Stimulated activated CD4-positive, alpha-beta T cell treated with anti-CD3 and anti-CD28 coated beads, Interleukin-4, amount 100 ng/mL, for 1 hour (primary cell): ENCODE measurements at places on chromosomes 3 and 15.

DNA sequence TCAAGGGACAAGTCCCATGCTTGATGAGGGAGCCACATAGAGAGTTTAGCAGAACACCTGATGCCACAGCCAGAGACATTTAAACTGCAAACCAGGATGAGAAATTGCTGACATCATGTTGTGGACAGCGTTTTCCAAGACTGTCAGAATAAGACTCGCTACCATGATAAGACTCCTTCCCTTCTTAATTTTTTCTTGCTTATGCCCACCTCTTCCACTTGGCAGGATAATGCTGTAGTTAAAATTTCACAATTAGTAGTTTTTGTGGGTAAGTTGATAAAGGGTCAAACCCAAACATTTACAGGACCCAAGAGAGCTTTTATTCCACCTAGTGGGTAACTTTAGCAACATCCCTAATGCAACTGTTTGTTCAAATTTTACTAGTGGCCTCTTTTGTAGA is 3.0 kb upstream of the PIAS1 start:
- no peak for DNase-seq

GRCh38 chr3:133812872-133813271 is 7.3 kb downstream of the SRPRB start:
- no peak for DNase-seq

GRCh38 chr3:197519801-197520211 is 36.0 kb downstream of the BDH1 start:
- DNase-seq: no peak

- DNase-seq: no peak
Measured at GRCh38 chr15:46270481-46271147, 635.8 kb downstream of the SQOR start.

- no peak for DNase-seq
Measured at GRCh38 chr3:46304739-46305138, 49.2 kb upstream of the CCR2 start.

GRCh38 chr15:59168536-59168935 is 38.1 kb upstream of the LDHAL6B start:
- no peak for DNase-seq

DNA sequence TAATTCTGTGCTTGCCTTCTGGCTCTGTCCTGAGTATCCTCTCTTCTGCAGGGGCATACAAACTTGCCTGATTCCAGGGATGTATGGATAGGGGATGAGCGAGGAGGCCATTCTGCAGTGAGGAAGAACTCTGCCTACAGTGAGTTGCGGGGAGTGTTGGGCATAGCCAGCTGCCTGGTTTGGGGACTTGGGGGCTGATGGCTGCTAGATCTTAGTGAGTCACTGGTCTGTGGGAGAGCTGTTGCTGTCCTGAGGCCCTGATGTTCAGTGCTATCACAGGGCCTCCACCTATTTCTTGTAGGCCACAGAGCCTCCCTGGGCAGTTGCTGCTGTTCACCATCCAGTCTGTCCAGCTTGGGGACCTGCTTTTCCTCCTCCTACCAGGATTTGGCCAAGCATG is 20.3 kb downstream of the CDAN1 start:
- DNase-seq: no peak

DNA sequence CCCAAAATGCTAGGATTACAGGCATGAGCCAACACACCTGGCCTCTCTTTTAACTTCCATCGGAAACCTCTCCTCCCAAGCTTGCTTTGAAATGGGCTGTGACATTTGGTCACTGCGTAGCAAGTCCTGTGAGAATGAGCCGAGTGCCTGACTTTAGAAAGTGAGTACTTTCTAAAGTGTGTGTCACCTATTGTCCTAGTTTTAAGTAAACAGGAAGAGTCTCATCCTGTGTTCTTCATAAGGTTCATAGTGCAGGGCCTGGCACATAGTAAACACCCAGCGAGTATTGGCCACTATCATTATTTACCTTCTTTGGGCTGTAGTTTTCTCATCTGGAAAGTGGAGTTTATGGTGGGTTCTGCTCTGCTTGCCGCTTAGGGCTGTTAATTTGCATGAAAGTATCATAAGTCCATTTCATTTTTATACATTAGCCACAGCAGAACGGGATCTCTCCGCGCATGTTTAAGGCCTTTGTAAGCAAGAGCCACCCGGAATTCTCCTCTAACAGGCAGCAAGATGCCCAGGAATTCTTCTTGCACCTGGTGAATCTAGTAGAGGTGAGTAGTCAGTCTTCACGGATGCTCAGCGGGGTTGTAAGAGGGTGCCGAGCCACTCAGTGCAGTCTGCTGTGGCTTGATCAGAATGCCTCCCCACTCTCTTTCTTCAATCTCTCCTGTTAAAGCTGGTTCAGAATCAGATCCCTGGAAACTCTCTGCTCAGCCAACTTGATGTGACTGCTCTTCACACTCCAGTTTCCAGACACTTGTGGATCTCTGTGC is 87.2 kb downstream of the USP13 start:
- DNase-seq: no peak

- DNase-seq: peak; percentile 48
Measured at GRCh38 chr15:101127506-101128076, 124.3 kb downstream of the CHSY1 start.

GRCh38 chr3:45582430-45582829 is 12.1 kb upstream of the LIMD1 start:
- DNase-seq: no peak

DNA sequence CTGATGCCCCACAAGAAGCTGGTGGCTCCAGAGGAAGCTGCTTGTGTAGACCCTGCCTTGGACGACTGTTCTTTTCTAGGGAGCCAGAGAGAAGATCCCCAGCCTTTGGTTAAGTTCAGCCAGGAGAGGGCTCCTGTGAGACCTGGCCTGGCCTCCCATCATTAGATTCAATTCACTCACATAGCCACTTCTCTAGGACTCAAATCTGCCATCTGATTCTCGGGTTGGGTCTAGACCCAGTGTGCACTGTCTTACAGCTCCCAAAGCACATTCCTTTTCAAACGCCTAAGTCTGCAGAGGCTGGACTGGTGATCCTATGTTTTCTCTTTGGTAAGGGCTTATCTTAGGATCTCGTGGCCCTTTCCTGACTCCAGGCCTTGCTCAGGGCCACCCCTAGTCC is 81.7 kb upstream of the NPHP3 start:
- no peak for DNase-seq

- DNase-seq: no peak
Measured at GRCh38 chr3:69231929-69232440, 109.6 kb upstream of the LMOD3 start.

GRCh38 chr15:99264125-99264524 is 12.8 kb downstream of the LRRC28 start:
- no peak for DNase-seq

- DNase-seq: no peak
Measured at GRCh38 chr3:60812502-60812901, 438.8 kb downstream of the FHIT start.

- no peak for DNase-seq
Measured at GRCh38 chr3:33058765-33059164, 38.2 kb downstream of the GLB1 start.

DNA sequence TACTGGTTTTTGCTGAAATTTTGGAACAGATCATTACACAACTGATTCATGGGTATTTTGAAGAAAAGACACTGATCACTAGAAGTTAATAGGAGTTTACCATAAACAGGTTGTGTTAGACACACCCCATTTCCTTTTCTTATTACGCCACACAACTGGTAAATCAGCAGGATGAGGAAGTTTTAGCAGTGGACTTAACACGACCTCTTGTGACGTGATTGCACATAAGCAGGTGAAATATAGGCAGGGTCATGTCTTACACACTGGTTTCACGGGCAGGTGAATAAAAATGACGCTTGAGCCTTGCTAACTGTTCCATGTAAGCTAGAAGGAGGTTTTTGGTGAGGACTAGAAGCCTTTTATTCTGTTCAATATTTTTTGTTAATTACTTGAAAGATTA is 27.1 kb upstream of the TPRG1 start:
- DNase-seq: no peak

DNA sequence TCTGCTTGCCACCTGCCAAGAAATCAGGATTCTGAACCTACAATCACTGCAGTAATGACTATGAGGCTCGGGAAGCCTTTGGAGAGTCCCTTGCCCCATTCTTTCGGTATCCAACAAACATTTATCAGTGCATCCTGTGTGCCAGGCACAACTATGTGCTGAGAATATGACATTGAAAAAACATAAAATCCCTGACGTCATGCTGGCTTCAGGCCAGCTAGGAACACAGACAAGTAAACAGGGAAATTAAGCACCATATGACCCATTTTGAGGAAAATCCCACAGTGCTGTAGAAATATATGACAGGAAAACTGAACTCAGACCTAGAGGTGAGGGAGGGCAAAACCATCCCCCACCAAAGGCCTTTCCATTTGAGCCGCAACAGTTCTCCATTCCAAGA is 34.1 kb upstream of the DET1 start:
- no peak for DNase-seq

DNA sequence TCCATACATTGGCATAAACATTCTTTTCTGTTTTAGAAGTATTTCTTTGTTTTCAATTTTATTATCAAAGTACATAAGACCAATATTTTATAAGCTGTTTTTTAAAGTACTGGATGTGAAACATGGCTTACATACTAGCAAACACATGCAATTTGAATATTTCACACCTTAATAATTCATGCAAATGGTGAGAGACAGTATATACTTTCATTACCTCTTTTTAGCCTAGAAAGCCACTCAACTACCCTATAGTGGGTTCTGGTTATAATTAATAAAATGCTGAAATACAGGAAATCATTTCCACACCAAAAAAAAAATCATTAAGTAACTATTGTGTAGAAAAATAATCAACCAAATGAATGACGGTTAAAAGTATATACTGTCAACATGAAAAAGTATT is 38.5 kb upstream of the MELTF start:
- DNase-seq: no peak
